ENCODE measurements at places on chromosomes 11 and 22.
A peak's percentile ranks its signal among the peaks of the same experiment; 100 is the strongest.

DNA sequence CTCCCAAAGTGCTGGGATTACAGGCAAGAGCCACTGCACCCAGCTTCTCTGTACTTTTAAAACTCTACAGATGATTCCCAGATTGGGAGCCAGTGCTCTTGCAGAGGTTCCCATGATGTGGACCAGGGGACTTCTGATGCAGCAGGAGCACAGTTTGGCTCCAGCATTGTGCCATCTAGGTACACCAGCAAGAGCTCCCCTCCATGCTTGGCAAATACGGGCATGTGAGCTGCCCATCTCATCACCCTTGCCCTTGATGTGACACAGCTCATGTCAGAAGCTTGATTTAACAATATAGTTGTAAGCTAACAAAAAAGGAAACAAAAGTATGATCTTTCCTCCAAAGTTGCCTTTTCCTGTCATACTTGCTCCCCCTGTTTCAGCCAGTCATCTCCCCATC lies 28.7 kb downstream of the SNU13 start:
- no peaks in the 10 kb centered on the region for H3K27me3 ChIP-seq
- no peaks in the 10 kb centered on the region for H3K4me1 ChIP-seq
- no peak overlapping the region for H3K27ac ChIP-seq
- no peak for DNase-seq

DNA sequence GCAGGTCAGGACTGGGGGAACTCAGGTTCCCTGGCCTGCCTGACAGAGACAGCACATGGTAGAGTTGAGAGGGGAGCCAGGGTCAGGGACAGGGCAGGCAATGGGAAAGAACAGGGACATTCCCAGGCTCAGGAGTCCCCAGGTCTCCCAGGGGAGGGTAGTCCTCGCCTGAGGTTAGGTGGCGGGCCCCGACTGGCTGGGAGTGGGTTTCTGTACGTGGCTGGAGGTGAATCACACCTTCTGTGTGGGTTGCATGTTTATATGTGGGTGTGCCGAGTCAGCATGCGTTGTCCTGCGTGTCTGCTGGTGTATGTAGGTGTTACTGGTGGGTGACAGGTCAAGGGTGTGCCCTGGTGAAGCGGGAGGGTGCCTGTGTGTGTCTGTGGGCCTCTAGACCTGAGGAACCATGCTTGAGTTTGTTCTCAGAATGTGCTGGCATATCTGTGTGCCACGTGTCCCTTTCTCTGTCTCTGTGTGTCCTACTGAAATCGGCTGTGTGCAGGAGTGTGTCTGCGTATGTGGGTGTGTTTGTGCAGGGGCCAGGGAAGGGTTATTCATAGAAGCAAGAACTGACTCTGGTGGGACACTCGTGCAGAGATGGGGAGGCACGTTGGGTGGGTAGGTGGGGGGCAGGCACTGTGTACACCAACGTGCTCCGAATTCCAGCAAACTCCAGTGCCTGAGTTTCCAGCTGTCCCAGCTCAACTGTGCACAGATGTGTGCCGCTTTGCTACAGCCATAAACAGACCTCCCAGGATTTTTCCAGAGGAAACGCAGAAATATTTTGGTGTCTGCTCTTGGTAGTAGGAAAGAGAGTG lies 23.8 kb upstream of the OAF start:
- H3K36me3 ChIP-seq, result no peaks in the 10 kb centered on the region
- peaks cover 11% of the 10 kb centered on the region for H3K27me3 ChIP-seq
- no peak overlapping the region for H3K27ac ChIP-seq
- peaks cover 8% of the 10 kb centered on the region for H3K4me1 ChIP-seq

DNA sequence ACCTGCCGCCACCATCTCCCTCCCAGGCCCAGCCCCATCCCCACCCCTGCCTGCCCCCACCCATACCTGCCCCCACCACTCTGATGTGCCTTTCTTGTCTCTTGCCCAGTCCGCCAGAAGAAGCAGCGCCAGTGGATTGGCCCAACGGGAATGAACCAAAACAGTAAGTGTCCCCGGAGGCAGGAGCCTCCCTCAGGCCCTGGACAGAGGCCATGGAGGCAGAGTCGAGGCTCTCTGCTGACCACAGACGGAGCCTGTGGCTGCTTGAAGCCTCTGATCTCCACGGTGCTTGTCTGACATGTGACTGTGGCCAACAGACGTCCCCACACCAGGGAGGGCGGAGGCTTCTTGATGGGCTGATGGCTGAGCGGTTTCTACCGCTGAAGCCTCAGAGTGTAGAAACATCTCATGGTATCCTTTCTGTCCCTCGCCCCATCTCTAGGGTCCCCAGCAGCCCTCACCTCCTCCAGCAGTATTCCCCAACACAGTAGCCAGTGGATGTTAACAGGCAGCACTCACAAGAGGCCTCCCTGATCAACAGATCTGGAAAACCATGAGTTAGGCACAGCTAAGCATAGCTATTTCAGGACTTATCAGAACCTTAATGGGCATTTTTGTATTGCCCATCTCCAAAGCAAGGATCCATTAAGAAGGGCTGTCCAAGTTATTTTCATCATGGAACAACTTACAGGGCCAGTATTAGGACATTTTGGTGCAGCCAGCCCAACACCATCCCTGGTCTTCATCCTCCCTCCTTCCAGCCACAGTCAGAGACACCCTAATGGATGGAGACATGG lies 21.7 kb downstream of the CD5 start:
- no peaks in the 10 kb centered on the region for H3K36me3 ChIP-seq
- DNase-seq, result no peak
- peaks cover 13% of the 10 kb centered on the region for H3K27me3 ChIP-seq
- H3K4me1 ChIP-seq, result no peaks in the 10 kb centered on the region
- no peak overlapping the region for H3K4me3 ChIP-seq

- H3K27ac ChIP-seq, result peak overlapping the region; percentile 56
- H3K36me3 ChIP-seq, result no peaks in the 10 kb centered on the region
- no peak for DNase-seq
- no peak overlapping the region for H3K4me3 ChIP-seq
These were observed 6.1 kb downstream of the CD81 start for GRCh38 chr11:2382936-2383851.

GRCh38 chr22:38346506-38346905 lies 29.3 kb upstream of the CSNK1E start:
- H3K36me3 ChIP-seq, result no peaks in the 10 kb centered on the region
- no peaks in the 10 kb centered on the region for H3K27me3 ChIP-seq
- no peak overlapping the region for H3K27ac ChIP-seq
- no peak overlapping the region for H3K4me3 ChIP-seq
- no peaks in the 10 kb centered on the region for H3K4me1 ChIP-seq

DNA sequence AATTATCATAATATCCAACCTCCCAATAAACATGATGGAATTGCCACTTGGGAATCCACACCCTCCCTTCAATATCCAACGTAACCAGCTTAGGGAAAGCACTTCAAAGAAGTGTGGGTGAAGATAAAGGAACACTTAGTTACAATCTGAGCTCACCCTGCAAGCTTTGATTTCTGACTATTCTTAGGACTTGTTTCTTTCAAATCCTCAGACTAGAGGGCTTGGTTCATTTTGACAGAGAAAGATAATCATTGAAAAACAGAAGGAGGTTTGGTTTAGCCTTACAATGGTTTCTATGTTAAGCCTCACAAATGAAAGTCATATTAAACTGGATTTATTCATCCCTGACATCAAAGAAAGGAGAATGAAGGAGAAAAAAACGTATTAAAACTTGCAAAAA lies 57.9 kb upstream of the SYT13 start:
- no peak overlapping the region for H3K4me3 ChIP-seq
- H3K27ac ChIP-seq, result no peak overlapping the region
- H3K36me3 ChIP-seq, result no peaks in the 10 kb centered on the region
- no peaks in the 10 kb centered on the region for H3K4me1 ChIP-seq
- H3K27me3 ChIP-seq, result peaks cover 19% of the 10 kb centered on the region
- no peak for DNase-seq

GRCh38 chr11:6545917-6546605 lies 49.0 kb downstream of the DNHD1 start:
- H3K36me3 ChIP-seq, result no peaks in the 10 kb centered on the region
- H3K4me1 ChIP-seq, result peaks cover 3% of the 10 kb centered on the region
- no peak overlapping the region for H3K4me3 ChIP-seq
- no peak overlapping the region for H3K27ac ChIP-seq
- H3K27me3 ChIP-seq, result no peaks in the 10 kb centered on the region
- no peak for DNase-seq

- DNase-seq, result no peak
- peaks cover 3% of the 10 kb centered on the region for H3K27me3 ChIP-seq
- H3K4me3 ChIP-seq, result no peak overlapping the region
- no peak overlapping the region for H3K27ac ChIP-seq
- peaks cover 10% of the 10 kb centered on the region for H3K4me1 ChIP-seq
These were observed 184.0 kb upstream of the SORL1-AS1 start for GRCh38 chr11:121636800-121637176.
